ENCODE measurements at places on chromosomes 1 and 21.

DNA sequence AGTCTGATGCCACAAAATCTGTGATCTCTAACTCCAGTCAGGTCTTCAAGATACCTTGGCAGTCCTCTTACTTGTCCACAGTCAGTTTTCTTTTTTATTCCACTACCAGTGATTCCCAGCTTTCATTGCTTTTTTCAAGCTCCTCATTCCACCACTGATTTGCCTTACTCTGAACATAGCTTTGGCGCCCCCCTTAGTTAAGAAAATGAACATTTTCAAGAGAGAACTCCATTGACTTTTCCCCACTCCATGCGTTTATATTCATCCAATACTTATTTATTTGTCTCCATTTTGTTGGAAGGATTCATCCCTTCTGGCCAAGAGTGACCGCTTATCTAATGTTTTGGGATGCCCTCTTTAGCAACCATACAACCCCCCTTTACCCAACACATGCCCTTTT is 33.9 kb upstream of the IPO9 start:
- DNase-seq, result no peak

DNA sequence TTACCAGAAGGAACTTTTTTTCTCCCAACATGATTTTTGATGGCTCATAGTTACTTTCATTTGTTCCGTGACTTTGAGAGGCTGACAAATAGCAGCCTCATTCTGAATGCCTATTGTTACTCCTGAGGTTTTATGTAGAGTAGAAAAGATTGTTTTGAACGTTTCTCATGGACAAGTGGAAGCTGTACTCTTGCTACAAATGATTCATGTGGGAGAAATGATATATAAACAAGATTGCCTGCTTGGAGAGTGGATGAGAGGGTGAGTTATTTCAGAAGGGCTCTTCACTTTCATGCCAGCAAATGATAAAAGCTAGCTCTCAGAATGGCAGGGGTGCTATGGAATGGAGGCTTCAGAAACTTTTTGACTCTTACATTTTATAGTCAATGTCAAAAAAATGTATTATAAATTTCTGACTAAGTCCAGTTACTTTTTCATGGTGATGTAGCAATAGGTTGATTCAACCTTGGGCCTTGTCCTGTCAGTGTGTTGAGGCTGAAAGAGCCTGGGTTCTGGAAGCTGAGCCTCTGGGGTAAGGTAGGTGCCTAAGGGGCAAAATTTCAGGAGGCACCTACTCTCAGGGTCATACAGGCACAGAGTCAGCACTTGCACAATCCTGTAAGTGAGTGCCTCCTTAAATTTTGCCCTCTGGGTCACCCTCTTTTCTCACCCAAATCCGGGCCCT is 19.4 kb downstream of the JUN start:
- DNase-seq, result no peak

GRCh38 chr21:38173276-38174035 is 83.3 kb upstream of the KCNJ15 start:
- no peak for DNase-seq

DNA sequence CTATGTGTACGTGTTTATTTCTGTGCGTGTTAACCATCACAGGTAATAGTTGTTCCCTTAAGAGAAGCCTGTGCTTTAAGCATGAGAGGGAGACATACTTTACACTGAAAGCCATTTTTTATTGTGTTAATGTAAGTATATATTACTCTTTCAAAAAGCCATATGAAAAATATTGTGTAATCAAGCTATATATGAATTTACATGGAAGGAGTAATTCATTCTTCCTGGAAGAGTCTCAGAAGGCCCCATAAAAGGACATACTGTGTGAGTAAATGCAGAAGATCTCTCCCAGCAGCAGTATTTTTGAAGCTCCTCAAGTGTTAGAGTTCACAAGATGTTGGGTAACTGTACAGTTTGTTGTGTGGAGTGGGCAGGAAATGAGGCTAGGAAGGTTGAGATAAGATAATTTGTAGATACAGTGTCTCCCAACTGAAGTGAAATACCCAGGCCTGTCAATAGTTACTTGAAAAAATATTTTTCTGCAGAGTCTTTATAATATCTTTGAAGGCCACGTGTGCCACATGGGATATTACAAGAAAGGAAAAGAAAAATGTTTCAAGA is 138.3 kb downstream of the PTGER3 start:
- DNase-seq, result no peak

GRCh38 chr1:38700077-38700470 is 159.5 kb downstream of the RRAGC start:
- DNase-seq, result no peak

GRCh38 chr1:87338566-87338965 is 9.9 kb downstream of the LMO4 start:
- no peak for DNase-seq

- no peak for DNase-seq
Measured at GRCh38 chr1:70915258-70916033, 132.2 kb downstream of the PTGER3 start.
